ENCODE measurements at places on chromosomes 11 and 22. TPM values are rescaled to one million over a fixed set of nuclear protein-coding genes. Genes with fewer than 3 reads are reported as not detected.

DNA sequence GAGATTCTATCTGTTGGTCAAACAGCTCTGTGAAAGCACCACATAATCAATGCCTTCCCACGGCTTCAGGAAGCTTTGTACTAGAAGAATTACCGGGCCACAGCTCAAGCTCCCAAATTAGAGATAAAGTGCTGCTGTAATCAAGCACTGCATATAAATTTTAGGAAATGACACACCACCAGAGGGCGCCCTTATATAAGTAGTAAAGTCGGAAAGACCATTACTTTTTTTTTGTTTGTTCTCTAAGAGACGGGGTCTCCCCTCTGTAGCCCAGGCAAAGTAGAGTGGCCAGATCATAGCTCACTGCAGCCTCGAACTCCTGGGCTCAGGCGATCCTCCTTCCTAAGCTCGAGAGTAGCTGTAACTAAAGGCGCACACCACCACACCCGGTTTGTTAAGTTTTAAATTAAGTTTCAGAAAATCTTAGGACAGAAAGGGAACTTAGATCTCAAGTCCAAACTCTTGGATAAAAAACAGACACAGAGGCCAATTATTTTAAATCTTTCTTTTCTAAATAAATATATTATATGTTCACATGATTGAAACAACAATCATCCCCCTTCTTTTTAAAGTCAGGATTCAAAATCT is 32.6 kb downstream of the PRCP start:
- DNase-seq = peak; percentile 93

Gene SLC37A2
- total RNA-seq = 0.07 TPM

Gene FOLH1
- not detected for total RNA-seq

DNA sequence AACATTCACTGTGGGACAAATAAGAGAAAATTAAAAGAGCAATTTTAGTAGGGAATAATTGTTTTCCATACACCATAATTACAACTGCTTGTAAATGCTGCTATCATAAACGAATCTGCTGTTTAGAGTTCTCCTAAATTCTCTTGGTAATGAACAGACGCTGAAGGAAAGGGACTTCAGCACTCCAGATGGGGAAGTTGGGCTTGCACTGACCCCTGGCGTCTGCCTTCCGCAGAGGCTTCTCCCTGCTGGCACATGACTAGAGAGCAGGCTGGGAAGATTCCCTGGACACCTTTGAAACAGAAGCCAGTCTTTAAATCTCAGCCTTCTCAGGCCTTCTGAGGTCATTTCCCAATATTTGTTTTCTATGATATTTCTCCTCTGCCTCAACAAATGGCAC is 84.1 kb downstream of the NXPE2 start:
- peak; percentile 62 for DNase-seq
